ENCODE measurements at places on chromosomes 7 and 10.

DNA sequence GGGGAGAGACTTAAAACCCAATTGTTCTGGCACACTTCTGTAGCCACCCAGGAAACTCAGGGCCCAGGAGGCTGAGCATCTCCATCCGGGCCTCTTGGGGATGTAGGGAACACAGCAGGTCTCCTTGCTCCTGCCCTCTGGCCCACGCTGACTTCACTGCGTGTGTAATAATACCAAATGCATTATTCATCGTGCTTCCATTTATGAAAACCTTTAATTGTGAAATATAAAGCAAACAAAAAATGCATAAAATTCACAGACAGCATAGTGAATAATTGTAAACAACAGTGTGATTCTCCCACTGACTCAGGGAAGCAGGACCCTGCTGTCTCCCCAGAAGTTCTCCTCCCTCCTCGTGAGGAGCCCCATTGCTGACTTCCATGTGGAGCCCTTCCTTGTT, 70.3 kb upstream of the SHH start:
- no peak for DNase-seq

GRCh38 chr7:70072220-70072619, 473.9 kb downstream of the AUTS2 start:
- DNase-seq = no peak

DNA sequence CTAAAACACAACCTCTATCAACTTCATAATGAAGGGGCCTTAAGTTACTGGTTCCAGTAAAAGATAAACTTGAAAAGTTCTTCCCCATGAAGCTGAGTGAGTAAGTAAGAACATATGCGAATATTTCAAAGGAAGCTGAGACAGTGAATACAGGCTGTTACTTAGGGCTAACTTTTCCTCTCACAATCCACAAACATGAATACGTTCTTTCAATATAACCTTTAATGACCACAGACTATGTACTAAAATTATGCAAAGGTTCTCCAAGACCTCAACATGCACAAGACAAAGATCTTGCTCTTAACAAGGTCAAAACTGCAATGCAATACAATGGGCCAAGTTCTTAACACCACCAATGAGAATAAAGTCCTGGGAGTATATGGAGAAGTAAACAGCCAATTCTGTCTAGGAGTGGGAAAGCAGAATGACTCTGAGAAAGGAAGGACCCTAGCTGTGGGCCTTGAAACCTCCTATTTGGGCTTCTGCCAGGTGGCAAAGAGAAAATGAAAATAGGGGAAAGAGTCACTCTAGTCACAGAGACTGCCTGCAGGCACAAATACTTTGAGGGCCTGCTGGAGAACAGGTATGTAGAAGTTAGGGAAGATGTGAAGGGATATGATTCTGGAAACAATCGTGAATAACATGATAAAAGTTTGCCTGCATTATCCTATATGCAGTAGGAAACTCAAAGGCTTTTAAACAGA, 43.7 kb downstream of the OSBPL3 start:
- DNase-seq = no peak

GRCh38 chr10:77497748-77498147, 139.9 kb downstream of the KCNMA1 start:
- DNase-seq = no peak

DNA sequence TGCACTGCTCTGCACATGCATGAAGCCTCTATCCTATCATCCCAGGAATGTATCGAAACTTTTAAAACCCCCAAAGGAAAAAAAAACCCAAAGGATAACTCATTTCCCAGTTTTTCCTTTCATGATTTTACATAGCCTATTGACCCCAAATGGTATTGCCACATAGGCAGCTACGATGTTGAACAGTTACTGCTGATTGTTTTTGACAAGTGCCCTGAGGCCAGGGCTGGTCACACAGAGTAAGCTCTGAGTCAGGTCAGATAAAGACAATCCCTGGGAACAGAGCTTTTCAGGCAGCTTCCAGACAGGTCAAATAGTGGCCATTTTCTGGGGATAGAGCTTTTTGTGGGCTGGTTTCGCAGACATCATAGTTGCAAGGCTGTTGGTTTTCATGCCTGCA, 52.1 kb downstream of the MYL10 start:
- DNase-seq = no peak

GRCh38 chr7:36346260-36346831, 43.3 kb upstream of the ANLN start:
- DNase-seq = no peak

DNA sequence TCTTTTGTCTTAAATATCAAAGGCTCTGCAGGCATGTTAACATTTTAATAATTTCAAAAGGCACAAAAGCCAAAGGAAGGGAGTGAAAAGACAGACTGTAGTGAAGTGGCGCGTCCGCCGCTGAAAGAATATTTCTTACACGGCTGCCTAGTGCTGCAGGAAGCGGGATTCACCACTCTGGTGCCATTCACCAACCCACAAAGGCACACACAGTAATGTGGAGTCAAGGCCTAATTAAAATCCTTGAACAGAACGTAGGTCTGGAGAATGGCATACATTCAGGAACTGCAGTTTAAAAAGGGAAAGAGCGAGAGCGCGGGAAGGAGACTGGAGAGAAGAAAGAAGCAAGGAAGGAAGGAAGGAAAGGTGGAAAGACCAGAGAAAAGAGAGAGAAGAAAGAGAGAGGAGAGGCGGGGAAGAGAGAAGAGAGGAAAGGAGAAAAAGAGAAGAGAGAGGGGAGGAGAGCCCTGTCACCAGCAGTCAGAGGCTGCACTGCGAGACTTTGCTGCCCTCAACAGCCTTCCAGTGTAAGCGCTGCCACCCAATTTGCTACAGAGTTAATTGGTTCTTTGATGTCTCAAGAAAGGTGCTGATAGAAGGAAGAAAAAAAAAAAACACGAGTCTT, 554.0 kb downstream of the MDFIC start:
- DNase-seq = no peak

DNA sequence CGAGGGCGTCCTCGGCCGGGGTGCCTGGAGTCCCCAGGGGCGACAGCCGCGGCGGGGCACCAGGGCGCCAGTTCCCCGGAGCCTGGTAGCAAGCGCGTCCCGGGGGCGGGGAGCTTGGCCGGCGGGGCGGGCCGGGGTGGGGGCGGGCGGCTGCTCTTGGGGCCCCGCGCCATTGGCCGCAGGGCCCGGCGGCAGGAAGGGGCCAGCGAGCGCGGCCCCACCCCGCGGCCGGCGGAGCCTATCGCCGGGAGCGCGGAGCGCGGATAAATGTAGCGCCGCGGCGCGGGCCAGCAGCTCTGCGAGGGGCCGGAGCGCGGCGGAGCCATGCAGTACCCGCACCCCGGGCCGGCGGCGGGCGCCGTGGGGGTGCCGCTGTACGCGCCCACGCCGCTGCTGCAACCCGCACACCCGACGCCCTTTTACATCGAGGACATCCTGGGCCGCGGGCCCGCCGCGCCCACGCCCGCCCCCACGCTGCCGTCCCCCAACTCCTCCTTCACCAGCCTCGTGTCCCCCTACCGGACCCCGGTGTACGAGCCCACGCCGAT, at the start of gene HHEX:
TSS of gene HHEX (plus strand) at position 293 of the 548 bp plus-strand sequence. CDS start at position 325, 32 bp downstream.
- DNase-seq = no peak

DNA sequence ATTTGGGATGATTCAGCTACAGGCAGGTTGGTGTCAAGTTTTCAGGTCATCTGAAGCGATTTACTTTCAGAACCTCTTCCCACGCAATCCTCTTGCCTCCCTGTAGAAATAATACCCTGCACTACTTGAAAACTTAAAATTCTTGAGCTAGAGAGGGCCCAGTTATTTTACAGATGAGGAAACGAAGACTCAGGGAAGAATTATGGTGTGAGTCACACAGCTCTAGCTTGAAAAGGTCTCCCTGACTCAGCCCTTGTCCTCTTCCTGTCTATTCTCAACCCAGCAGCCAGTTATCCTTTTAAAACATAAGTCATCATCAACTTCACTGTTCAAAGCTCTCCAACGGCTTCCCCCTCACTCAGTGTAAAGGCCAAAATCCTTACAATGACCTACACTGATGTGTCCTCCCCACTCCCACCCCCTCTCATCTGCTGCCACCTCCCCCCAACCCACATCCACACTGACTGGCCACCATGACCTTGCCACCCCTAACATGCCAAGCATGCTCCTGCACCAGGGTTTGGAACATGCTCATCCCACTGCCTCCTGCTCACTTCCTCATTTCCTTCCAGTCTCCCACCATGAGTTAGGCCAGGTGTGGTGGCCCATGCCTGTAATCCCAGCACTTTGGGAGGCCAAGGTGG, 3.4 kb downstream of the DNMBP start:
- DNase-seq = no peak

DNA sequence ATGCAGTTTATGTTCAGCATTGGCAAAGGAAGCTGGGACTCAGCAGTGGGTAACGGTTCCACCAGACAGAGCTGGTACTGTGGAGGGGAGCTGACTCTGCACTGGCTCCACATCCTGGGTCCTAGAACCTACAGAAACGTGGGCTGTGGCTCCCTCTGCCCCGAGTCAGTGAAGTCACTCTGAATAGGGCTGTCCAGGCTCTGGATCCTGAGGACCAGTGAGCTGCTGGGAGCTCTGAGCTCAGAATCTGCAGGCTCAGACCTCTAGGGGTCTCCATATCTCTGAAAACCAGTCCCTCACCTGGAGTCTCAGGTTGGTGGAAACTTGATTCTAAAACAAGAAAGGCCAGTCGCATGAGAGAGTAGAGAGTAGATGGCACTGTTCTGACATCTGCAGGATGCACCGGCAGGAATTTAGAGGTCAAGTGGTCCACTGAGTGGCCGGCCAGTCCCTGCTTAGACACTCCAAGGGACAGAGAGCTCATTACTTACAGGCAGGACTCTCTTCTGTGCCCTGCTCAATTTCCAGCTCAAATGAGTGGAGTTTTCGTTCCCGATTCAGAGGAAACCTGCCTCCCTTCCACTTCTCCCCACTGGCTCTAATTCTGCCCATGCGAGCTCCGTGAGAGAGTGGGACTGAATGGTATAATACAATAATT, 18.6 kb downstream of the NPFFR1 start:
- DNase-seq = no peak

- peak; percentile 2 for DNase-seq
Measured at GRCh38 chr7:18221377-18222293, 194.0 kb upstream of the PRPS1L1 start.

DNA sequence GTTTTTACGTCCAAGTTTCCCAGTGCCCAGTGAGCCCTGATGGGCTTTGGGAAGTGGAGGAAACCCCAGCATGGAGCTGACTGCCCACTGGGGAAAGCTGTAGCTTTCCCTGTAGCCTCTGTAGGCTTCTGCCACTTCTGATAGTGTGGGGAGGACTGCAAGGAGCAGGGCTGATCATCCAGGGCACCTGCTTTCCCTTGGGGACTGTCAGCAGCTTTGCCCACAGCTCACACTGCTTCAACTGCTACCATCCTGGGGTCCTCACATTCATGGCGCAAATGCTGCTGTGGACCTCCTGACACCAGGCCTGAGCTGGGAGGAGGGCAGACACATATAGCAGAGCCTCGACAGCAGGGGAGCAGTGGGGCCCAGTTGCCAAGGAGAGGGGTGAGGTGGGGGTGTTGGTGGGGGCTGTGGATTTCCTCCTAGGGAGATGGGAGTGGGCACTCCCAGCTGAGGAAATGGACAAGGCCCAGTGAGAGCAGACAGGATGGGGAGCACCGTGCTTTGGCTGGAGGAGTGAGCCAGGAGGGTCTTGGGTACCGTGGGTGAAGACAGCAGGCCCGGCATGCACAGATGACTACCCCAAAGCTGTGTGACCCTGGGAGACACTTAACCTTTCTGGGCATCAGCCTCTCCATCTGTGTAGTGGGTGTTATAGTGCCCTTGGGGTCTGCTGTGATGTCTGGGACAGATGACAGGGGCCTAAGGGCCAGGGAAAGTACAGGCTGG, 16.2 kb downstream of the RAMP3 start:
- no peak for DNase-seq

DNA sequence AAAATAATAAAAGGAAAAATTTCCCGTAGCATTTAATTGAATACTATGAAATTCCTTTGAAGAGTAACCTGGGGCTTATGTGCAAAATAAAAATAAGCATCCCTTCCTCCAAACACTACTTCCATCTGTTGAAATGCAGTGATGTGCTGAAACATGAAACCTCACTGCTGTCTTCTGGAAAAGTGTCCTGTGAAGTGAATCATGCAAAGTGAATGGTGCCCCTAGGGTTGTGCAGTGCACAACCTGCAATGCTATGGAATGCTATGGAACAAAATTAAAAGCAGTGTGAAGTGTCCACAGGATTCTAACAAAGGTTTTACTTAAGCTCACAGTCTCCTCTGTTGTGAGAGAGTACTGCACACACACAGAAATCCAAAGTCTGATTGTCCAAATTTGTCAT, 480.9 kb downstream of the ETV1 start:
- no peak for DNase-seq

- DNase-seq = peak; percentile 30
Measured at GRCh38 chr10:124886195-124886594, 55.7 kb upstream of the ZRANB1 start.

DNA sequence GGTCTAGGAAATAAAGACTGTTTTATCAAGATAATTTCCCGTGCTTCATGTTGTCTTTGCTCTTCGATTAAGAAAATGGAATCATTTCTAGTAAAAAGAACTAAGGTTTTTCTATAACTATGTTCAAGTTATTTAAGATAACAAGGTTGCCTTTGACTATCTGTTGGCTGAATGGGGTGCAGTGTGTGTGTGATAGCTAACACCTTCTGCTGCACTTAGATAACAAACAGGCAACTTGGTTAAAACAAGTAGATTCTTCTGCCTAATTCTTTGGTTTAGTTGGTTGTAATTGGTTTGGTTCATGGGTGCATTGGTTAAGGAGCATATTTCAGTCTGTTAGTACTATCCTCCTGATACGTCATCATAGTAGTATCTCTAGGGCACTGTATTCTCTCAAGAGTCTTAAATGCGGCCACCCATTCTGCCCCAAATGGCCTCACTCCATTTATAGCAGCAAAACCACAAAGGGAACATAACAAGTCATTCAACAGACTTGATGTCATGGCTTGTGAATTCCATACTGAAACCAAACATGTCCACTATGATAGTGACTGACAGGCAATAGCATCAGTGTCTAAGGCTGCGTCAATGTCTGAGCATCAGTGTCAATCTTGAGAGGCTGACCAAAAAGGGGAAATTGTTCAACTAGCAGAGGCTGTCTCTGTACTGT, 55.7 kb downstream of the CCDC3 start:
- no peak for DNase-seq

DNA sequence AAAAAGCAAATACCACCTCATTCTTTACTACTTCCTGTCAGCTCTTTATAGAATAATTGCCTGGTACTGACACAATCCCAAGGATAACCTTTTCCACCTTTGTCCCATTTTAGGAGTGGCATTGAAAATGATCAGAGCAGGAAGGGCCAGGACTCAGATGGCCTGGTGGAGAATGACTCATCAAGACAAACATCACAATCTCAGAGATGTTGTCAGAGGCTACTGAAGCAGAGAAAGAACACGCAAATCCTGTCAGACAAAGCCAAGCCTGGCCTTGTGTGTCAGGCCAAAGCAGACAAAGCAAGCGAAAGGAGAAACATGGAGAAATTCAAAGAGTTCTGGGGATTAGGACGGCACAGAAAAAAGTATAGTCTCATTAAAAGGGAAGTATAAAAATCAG, 40.9 kb downstream of the NSUN6 start:
- no peak for DNase-seq
